ENCODE measurements at places on chromosomes 12 and 14. TPM values are rescaled to one million over a fixed set of nuclear protein-coding genes. Genes with fewer than 3 reads are reported as not detected.
A peak's percentile ranks its signal among the peaks of the same experiment; 100 is the strongest.

- DNase-seq: peak; percentile 73
These were observed 197.0 kb downstream of the DAD1 start for GRCh38 chr14:22391908-22392565.

- DNase-seq: no peak
These were observed 35.8 kb downstream of the DDX51 start for GRCh38 chr12:132108211-132108832.

DNA sequence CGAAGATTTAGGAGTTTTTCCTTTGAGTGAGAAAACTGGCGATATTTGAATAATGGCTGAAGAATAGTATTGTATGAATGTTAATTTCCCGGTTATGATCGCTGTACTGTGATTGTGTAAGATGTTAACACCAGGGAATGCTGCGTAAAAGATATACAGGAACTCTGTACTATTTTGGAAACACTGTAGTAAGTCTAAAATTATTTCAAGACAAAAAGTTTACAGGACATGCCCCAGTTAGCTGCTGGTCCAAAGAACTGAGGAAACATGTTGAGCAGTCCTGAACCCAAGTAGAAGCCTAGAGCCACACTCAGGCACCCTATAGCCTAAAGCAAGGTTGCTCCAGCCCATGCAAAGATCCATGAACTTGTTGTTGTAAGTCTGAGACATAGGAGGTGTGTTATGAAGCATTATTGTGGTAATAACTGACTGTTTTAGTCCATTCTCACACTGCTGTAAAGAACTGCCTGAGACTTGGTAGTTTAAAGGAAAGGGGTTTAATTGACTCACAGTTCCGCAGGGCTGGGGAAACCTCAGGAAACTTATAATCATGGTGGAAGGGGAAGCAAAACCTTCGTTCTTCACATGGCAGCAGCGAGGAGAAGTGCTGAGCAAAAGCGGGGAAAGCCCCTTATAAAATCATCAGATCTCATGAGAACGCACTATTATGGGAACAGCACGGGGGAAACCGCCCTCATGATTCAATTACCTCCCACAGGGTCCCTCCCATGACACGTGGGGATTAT lies 99.8 kb upstream of the RESF1 start:
- DNase-seq: peak; percentile 88

DNA sequence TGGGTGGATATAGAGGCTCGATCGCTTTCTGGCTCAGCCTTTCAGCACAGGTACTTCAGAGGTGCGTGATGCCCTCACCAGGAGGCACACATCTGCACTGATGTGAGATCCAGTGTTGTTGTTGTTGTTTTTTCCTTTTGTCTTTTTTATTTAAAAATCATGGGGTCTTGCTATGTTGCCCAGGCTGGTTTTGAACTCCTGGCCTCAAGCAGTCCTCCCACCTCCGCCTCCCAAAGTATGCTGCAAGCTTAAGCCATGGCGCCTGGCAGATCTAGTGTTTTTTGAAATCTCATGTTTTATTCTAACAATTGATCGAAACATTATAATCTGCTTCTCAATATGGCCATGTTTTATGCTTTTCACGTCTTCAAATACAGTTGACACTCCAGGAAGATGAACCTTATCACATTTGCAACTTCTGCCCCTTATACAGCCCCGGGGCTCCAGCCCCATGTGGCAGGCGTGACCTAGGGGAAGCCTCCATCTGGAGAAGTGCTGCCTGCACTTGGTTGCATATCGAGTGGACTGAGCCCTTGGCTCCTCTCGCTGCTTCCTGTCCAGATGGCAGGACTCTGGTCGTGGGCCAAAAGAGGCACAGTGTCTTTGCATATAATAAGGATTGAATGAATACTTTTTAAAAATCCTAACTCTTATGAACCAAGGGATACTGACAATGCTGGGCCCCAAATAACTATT lies 71.7 kb downstream of the TRAF3 start:
- no peak for DNase-seq

The CLEC2D gene
- total RNA-seq: 426 TPM

All from B cell (primary cell).